Upper lobe of left lung (tissue), 6 donors: ENCODE measurements at places on chromosomes 1 and 21.
A peak's percentile ranks its signal among the peaks of the same experiment; 100 is the strongest.

DNA sequence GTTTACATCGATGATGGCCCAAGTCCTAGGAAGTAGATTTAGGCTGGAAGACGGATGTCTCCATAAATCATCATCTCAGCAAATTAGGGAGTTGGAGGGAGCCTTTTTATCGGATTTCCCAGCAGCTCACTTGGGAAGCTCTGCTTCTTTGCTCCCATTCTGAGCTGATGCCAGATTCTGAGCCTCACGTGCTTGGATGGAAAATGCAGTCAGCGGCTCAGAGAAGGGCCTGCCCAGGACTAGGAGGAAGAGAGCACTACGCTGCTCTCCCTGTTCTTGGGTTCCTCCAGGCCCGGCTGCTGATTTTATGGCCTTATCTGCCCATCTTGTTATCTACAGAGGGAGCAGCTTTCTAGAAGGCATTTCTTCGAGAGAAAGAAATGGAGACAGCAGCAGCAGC is 42.0 kb downstream of the UBIAD1 start:
- no peak for DNase-seq

DNA sequence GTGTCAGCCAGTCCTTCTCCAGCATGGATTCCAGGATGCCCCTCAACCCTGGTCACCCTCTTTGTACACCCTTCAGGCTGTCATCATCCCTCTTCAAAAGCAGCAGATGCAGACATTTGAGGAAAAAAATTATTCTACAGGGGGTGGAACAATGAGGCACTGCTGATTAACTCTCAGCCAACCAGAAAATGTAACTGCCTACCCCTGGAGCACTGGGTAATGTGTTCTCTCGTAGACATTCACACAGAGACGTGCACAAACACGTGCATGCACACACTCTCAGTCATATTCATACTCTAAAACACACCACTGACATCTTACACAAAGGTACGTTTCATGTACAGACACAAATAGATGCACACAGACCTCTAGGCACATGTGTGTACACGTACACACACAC is 175.4 kb downstream of the TRABD2B start:
- no peak for DNase-seq

- peak; percentile 71 for DNase-seq
These were observed 70.7 kb downstream of the CD247 start for GRCh38 chr1:167447521-167448136.

DNA sequence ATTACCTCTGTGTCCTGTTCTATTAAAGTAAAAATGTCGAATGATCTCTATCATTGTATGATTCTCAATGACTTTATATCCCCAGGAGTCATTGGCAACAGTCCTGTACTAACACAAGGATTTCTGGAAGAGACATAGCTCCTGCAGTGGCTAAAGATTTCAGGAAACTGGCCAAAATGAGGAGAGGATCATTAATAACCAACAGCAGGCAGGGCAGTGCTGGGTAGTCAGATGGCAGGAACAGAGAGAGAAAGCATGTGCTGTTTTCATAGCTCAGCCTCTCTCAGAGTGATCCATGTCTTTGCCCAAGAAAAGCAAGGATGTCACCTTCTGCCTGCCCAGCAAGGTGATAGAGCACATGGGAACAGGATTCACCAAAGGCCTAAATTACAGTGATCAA is 604.7 kb upstream of the PLXNA2 start:
- no peak for DNase-seq

DNA sequence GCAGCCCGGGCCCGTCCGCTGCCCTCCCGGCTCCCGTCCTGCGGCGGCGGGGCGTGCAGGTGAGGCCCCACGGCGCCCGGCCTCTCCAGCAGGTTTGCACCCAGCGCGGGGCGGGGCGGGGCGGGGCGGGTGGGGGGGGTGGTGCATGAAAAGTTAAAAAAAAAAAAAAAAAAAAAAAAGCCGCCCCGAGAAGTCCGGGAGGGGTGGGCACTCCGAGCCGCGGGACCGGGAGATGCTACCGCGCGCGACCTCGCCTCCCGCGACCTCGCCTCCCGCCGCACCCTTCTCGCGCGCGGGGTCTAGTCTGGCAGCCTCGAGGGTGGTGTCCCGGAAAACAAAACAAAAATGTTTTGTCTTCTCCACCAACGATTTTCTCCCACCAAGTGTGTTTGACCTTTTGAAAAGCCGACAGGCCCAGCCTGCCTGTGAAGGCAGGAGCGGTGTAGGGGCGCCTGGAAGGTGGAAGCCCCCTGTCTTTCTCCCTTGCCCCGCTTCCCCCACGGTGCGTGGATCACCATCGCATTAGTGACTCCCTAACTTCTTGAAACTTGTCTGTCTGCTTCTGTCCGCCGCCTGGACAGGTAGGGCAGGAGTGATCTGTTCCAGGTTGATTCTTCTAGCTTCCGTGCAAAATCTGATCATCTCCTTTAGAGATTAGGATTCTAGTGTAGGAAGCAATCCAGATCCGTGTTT is 569 bp downstream of the RCAN3 start:
- no peak for DNase-seq

- no peak for DNase-seq
These were observed 65.0 kb downstream of the FOXD2 start for GRCh38 chr1:47502746-47503370.

DNA sequence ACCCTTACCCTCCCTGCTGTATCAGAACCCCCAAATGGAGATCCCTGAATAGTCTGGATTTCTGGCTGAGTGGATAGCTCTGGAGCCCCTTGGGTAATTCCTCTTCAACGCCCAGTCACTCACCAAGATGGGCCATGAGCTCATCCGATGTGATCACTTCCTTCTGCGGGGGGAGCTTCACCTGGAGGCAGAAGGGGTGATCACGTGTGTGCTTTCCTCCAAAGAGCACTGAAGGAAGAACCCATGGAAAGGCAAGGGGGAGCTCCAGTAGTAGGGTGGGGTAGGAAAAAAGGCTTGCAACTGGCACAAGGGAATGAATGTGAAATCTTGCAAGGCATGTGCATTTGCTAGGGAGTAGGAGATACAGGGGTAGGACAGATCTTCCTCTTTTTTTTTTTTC is 5.1 kb downstream of the MINDY1 start:
- DNase-seq: no peak

DNA sequence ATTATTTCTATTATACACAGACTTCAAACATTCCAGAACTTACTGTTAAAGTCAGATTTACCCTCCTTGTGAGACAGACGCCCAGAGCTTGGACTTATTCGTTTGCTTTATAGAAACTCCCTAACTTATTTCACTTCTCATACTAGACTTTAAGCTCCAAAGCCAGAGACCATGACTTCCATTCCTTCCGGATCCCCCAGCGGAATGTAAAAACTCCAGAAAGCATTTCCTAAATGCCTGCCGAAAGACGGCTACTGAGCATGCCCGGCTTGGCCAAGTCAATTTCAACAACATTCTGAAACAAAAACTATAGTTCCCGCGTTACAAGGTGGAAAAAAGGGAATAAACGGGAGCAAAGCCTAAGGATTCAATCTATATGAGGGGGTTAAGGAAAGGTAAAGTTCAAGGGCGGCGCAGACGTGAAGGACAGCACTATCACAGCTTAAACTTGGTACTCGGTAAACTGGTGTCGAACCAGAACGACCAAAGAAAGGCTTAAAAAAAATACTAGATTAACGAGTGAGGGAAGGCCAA is 1.1 kb downstream of the USP48 start:
- DNase-seq: no peak

- no peak for DNase-seq
These were observed 102.7 kb upstream of the C21orf91 start for GRCh38 chr21:17921579-17922530.

DNA sequence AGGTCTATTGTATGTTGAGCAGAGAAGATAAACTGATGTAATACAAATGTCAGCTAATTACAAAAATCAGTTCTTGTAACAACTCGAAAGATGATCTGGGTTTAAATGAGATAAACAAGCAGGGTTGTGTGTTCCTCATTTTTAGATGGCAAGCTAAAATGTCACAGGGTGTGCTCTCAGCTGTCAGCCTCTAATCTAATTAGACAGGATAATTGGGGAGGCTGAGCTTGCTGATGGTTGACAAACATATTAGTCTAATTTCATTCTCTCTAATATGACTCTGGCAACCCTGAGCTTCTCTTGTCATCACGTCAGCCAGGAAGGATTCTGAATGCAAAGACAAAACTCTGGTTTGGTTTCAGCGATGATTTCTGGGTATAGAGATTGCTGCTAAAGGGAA is 335.3 kb upstream of the KAZN start:
- no peak for DNase-seq

GRCh38 chr1:19044471-19044870 is 88.0 kb upstream of the IFFO2 start:
- DNase-seq: no peak

DNA sequence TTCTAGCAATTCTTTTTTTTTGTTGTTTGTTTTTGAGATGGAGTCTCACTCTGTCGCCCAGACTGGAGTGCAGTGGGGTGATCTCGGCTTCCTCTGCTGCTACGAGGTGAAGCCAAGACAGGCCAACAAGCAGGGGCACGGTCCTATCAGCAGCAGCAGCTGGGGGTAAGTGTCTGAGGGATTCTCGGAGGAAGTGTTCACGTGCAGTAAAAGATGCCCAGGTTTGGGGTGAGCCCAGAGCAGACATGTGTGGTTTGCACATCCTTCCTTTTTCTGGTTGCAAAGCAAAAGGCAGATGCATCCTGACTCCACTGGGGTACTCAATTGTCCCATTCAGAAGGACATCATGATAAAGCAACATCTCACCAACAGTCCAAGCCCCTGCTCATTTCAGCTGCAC is 27.7 kb downstream of the PIGP start:
- DNase-seq: no peak

GRCh38 chr1:221776495-221777301 is 34.8 kb upstream of the DUSP10 start:
- DNase-seq: no peak

DNA sequence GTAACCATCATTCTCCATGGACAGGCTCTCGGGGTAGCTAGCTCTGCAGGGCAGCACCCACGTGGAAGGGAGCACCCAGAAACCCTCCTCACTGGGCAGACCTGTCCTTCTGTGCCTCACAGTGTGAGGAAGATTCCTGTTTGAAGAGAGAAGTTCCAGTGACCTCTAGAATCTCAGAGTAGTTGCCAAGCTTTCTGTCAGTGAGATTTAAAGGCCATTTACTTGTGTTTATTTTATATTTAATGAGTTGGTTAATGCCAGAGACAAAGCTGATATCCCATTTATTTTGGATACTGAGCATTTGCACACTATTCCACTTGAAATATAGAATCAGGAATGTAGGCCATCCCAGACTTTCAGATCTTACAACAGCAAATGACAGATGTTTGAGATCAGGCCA is 28.7 kb downstream of the MTARC1 start:
- DNase-seq: no peak
